Urinary bladder (tissue), 4 donors: ENCODE measurements at places on chromosomes 3 and 15. TPM values are rescaled to one million over a fixed set of nuclear protein-coding genes. Genes with fewer than 3 reads are reported as not detected.

DNA sequence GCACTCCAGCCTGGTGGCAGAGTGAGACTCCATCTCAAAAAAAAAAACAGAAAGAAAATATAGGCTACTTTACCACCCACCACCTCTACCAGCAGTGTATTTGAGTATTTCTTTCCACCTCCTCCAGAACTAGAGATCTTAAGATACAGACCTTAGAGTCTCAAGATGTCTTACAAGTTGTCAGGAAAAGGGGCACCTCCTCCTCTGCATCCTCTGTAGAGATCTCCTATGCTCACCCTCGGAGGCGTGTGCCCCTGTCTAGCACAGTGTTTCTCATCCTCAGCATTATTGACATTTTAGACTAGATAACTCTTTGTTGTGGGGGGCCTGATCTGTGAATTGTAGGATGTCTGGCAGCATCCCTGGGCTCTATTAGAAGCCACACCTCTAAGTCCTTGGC, 27.7 kb upstream of the P4HTM start:
- DNase-seq: no peak

DNA sequence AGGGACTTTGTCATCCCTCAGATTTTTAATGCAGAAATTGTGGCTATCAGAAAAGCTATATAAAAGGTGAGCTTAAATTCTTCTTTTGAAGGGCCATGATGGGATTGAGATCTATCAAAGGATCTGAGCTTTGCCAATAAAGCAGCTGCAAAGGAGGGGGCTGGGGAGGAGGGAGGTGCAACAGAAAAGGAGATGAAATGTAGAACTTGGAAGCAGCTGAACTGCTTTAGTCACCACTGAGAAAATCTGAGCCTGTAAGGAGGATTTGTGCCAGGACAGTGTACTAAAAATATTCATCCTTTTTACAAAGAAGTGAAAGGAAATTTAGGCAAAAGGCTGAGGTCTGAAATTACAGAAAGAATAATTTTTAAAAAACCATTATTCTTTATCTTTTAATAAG, 10.4 kb downstream of the TSPAN3 start:
- no peak for DNase-seq

The PLA2G4E gene
- polyA plus RNA-seq: 0.03 TPM

DNA sequence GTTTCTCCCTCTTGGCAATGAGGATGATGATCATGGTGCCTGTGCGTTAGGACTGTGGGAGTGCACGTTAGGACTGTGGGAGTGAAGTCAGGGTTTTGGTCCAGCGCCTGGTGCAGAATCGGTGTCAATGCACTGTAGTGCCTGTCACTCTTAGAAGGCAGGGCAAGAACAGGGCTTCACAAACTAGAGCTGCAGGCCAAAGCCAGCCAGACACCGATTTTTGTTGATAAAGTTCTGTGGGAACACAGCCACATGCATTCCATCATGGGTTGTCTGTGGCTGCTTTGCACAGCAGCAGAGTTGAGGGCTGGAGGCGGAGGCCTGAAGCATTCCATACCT, 32.6 kb upstream of the NR2C2 start:
- no peak for DNase-seq

DNA sequence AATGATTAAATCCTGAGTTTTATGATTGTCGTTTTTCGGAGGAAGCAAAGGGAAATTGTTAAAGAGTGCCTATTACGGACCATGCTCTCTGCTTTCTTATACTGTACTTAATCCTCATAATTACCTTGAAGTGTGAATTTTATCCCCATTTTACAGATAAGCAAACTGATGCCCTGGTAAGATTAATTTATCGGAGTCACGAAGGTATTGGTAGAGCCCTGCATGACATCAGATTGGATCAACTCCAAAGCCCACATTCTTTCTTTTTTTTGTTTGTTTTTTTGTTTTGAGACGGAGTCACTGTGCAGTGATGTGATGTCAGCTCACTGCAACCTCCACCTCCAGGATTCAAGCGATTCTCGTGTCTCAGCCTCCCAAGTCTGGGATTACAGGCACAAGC, 1.6 kb upstream of the GNB4 start:
- DNase-seq: no peak

- no peak for DNase-seq
Observed at GRCh38 chr15:91409387-91409786, 309.3 kb downstream of the SV2B start.

DNA sequence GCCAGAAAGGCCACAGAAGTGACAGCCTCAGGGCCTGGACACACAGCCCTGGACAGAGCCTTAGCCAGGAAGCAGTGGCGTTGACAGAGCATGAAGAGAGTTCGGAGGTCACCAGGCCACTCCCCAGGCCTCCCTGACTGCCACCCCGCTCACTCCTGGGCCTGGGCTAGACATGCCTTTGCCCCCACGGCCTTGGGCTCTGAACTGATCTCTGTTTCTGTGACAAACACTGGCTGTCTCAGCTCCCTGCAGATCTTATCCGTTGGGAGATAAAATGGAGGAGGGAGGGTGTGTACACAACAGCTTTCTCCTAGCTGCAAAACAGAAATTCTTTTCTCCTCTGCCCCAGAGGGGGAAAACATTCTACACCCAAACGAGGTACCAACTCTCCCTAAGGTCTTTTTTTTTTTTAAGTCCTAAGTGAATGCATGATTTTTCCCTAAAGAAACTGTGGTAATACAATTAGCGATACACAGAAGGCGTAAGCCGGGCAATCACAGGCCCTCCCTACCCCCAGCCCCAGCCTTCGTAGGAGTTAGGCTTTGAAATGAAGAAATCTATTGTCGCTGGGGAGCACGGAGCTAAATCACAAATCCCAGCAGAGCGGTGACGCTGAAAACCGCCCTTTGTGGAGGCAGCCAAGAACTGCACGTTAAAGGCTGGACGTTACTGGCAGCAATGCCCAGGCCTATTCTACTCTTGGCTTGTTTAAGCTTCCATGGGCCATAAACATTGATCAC, 45.0 kb downstream of the SRGAP3 start:
- DNase-seq: no peak

DNA sequence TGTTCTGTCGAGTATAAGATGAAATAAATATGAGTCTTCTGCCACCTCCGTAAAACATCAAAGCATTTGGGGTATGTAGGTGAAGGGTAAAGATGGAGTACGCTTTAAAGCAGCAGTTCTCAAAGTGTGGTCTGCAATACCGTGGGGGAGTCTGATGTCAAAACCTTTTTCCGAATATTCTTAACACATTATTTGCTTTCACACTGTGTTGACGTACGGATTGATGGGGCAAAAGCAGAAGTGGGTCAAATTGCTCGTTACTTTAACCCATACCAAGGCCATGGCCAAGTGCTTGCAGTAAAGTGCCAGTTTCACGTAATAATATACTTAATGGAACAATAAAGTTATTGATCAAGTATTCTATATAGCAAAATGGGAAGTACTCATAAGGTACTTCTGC, 36.3 kb downstream of the PAK2 start:
- DNase-seq: no peak

The WNT7A gene
- polyA plus RNA-seq: 0.08 TPM

The FBXO40 gene
- polyA plus RNA-seq: not detected

DNA sequence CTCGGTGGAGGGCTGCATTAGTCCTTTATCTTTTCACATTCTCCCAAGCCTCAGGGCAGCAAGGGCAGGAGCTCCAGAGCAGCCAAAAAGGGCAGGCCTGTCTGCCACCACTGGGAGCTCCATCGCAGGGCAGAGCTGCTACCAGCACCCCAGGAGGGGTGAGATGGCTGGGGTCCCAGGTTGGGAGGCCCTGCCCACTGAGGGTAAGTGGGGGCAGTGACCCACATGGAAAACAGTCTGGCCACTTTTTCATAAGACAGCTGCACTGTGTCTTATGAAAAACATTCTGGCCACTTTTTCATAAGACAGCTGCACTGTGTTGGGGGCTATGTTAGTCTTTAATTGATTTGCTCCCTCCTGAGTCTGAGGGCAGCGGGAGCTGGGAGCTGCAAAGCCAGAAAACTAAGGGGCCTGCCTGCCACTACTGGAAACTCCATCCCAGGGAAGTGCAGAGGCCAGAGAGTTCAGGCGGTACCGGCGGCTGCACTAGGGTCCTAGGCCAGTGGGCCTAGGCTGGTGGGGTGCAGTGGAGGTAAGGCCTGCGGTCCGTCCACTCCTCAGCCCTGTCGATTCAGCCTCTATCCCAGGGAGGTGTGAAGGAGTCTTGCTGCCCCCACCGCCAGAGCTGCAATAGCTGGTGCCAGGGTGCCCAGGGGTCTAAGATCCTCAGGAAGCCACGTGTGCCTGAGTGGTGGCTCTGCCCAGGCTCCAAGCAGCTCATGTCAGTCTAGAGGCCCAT, 45.4 kb downstream of the TMCO5A start:
- no peak for DNase-seq

DNA sequence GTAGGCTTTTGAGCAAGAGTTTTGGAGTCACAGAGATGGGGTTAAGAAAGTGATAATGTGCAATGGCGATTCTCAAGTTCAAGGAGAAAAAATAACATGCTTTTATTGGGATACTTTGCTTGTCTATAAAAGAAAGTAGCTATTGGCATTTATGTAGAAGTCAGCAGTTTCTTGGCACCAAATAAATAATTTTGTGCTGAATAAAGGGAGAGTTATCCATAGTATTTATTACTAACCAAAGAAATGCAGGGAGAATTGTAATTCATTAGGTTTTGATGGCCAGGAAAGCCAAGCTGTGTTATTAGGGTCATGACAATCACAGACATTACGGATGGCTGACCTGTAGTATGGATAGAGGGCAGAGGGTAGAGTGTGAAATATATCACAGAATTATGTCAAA, 33.1 kb downstream of the BTD start:
- DNase-seq: no peak

- no peak for DNase-seq
Observed at GRCh38 chr15:93031103-93031464, 57.9 kb downstream of the RGMA start.

GRCh38 chr15:40958723-40959122, 5.5 kb downstream of the CHAC1 start:
- DNase-seq: no peak

DNA sequence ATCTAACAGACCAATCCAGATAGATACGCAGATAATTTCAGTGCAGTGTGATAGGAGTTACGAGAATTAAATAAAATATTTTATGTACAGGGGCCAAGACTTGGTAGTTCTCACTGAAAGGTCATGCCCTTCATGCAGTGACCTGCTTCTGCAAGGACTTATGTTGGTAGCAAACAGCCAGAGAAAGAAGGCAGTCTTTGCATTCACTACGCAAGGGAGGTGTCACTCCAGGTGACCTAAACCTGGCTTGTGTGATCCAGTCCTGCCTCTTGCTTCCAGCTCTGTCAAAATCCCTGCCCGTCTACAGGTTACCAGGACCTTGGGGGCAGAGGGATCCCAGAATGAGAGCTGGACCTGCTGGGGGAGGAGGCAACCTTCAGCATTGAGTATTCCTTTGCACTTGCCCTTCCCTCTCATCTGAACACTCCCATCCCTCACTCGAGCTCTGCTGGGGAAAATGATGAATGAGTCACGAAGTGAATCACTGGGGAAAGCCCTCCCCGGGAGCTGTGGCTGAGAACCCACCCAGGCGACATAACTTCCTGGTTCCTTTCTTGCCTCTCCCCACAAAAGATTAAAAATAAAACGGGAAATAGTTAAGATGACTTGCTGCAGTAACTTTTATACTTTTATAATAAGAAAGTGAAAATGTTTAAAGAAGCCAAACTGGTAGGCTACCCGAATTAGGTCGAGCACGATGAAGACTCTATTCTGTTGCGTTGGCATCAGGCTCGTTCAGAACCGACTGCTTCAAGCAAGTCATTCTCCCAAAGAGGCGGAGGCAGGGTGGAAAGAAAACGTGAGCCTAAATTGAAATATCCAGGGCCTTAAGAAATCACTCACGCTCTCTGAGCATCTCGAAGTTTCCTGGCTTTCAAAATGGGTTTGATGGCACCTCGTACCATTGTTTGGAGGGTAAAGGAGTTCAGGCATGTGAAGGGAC, 216.1 kb downstream of the SLCO3A1 start:
- DNase-seq: no peak

DNA sequence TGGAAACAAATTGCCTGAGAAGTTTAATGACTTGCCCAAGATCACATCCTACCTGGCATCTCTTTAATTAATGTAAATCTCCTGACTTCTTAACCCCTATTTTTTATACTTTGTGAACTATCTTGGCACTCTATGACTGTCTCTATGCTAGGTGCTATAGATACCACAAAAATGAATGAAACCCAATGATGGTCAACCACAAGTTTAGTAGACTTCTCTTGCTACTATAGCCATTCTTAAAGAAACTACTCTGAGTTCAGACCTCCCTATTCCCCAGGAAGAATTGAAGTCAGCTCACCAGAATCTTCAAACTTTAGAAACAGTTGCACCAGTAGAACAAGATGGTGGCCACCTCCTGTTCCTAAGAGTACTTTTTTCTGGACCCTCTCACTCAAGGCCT, 191.1 kb downstream of the RSL24D1 start:
- no peak for DNase-seq

The SHC4 gene
- 0.68 TPM for polyA plus RNA-seq

DNA sequence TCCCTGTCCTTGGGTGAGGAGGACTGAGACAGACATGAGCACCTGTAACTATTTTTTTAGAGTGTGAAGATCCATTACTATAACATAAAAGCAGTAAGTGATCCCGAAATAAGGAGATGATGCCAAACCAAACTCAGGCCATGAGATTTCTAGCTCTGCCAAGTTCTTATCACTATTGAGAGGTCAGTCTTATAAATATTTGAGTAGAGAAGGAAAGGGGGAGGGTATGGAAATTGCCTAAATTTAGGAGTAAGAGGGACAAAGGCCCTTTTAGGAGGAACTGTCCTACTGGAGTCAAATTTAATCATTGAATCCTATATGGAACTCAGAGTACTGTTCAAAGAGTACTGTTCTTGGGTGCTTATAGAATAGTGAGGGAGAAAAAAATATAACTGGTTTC, 326.9 kb upstream of the NAALADL2 start:
- DNase-seq: no peak

GRCh38 chr3:25438791-25439555, 10.9 kb downstream of the RARB start:
- DNase-seq: no peak

The LRTM1 gene
- polyA plus RNA-seq: not detected

DNA sequence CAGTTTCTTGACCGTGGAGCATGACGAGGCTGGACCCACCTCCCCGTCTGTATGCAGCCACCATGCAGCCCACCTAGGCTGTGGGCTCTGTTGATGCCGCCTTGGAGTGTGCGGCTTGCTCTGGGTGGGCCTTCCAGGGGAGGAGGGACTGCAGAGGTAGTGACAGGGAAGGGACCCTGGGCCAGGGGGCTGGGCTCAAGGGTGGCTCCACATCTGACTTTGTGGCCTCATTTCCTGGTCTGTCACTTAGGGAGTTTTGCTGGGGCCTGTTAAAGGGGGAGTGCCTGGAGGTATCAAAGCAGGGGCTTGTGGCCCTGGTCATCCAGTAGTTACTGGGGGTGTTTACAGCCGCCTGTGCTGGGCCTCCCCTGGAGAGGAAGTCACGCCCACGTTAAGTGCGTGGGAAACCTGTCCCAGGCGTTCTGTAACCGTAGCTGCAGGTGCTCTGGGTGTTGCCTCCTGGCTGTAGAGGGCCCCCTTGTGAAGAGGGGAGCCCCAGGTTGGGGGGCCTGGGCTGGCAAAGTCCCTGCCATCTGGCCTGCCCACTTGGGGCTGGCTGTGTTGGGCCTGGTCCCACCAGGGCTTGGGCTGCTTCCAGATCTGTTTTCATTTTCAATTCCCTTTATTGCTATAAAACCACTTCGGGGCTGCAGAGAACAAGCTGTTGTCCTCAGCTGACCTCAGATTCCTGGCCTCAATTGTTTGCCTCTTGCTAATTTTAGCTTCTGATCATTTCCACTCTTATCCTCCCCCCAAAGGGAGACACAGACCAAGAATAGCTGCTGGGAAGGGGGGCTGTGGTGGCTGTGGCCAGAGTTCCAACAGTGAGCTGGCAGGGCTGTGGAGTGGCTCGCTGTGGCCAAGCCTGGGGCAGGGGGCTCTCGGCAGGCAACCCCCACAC, 26.5 kb downstream of the KLF13 start:
- no peak for DNase-seq

The POTEB gene
- not detected for polyA plus RNA-seq

GRCh38 chr15:82977076-82977475, 8.9 kb upstream of the RAMAC start:
- no peak for DNase-seq
